ENCODE measurements at places on chromosomes 16 and 17. TPM values are rescaled to one million over a fixed set of nuclear protein-coding genes. Genes with fewer than 3 reads are reported as not detected.

Gene KRTAP9-4
- not detected for total RNA-seq

Gene SF3B3
- 543 TPM for total RNA-seq

Gene CDRT15L2
- total RNA-seq, result not detected

Gene CFAP52
- not detected for total RNA-seq

Gene CORO1A
- 672 TPM for total RNA-seq

GRCh38 chr17:43613917-43614316, 47.8 kb downstream of the MEOX1 start:
- DNase-seq, result no peak

DNA sequence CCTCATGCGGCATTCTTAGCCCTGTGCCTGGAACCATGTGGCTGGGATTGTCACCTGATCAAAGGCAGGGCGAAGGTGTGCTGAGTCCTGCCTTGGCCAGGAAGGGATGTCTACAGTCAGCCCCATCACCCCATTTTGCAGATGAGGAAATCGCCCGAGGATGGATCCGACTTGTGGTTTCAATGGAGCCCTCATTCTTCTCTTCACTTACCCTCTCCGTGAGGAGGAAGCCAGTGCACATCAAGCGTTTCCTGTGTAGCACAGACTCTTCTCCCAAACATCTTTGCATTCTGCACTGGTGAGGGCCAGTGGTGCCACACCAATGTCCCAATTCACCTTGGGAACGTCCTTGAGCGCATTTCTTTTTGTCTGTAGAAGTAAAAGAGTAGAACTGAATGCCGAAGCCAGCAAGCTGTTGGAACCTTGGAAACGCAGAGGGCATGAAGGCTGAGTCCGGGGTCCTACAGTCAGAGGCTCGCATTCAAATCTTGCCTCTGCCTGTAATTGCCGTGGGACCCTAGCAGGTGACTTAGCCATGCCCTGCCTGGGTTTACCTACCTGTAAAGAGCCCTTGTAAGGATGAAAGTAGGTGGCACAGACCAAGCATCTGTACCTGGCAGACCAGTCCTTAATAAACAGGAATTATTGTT, 85.4 kb downstream of the IRF8 start:
- DNase-seq, result no peak

- DNase-seq, result no peak
These were observed 19.8 kb upstream of the NF1 start for GRCh38 chr17:31074772-31075555.

DNA sequence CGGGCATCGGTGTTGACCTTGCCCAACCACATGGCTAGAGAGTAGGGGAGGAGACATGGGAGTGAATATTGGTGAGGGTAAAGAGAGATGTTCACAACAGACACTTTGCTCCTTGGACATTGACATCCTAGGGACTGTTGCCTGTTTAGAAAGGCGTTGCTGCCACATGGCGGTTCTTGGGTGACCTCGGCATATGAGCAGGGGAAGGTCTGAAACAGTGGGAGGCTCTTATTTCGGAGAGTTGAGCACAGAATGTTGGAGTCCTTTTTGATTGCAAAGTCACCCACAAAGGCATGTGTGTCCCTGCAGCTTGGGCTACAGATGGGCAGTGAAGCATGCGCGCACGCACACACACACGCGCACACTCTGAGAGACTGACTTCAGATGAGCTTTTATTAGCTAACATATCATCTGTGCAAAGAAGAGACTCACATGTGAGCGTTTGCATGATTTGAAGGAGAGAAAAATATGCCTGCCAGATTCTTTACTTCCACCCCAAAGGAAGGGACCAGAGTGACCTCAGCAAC, 104.4 kb downstream of the SHISA9 start:
- DNase-seq, result no peak

- no peak for DNase-seq
These were observed 25.6 kb downstream of the CMC2 start for GRCh38 chr16:80981103-80981502.

DNA sequence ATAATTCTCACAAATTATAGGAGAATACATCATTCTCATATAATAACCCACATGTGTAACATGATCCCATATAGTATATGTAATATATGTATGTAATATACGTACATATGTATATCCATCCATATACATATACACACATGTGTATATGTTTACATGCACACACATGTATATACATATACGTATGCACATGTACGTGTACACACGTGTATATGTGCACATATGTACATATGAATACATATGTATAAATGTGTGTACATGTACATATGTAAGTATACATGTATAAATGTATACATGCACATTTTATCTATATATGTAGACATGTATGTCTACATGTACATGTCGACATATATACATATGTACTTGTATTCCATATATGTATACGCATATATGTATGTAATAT, 288.8 kb downstream of the NPIPA8 start:
- no peak for DNase-seq

GRCh38 chr17:53353919-53354351, 468.8 kb upstream of the KIF2B start:
- DNase-seq, result no peak

- DNase-seq, result no peak
These were observed 19.8 kb upstream of the MAPK3 start for GRCh38 chr16:30142672-30143346.
